ENCODE measurements at places on chromosomes 16 and 17. TPM values are rescaled to one million over a fixed set of nuclear protein-coding genes. Genes with fewer than 3 reads are reported as not detected.

DNA sequence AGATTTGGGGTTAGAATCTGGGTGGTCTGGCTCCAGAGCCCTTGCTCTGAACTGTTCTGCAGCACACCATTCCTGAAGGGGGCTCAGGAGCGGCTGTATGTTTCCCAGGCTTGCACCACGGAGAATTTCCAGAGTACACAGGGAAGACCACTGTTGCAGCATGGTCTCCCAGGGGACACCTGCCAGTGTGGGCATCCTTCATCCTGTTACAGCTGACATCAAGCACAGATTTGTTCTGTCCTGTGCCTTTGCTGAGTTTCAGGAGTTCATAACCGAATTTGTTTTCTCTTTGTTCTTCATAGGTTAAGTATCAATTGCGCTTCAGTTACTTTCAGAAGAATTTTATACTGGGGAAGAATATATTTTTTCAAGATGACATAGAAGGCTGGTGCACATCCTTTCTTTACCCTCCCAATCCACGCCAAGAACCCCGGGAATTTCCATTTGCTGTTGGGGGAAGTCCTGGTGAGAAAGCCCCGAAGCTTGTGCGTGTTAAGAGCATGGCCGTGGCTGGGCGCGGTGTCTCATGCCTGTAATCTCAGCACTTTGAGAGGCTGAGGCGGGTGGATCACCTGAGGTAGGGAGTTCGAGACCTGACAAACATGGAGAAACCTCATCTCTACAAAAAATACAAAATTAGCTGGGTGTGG lies 26.3 kb upstream of the ABCA3 start:
- DNase-seq, result no peak

DNA sequence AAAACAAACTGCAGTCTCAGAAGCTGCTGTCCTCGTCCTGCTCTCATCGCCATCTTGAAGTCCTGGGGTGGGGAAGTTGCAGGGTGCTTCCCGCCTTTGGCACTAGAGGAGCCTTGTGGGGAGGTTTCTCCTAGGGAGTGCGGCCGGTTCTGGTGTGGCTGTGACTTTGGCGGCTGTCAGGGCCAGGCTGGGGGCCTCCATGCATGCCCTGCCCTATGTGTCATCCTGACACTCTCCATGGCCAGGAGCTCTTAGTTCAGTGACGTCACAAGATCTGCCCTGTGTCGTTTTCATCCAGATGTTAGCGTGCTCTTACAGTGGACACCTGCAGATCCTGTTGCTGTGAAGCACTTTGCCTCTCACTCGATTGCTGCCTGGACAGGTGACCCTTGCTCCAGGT lies 49.6 kb downstream of the PLD6 start:
- no peak for DNase-seq

GRCh38 chr16:4330277-4330874 lies 14.5 kb downstream of the GLIS2 start:
- DNase-seq, result no peak

- no peak for DNase-seq
Measured at GRCh38 chr16:28098959-28099945, 35.7 kb upstream of the GSG1L start.

GRCh38 chr16:87933140-87933495 lies 3.2 kb downstream of the CA5A start:
- DNase-seq, result no peak

GRCh38 chr17:68301438-68301959 lies 10.2 kb downstream of the ARSG start:
- no peak for DNase-seq

- peak; percentile 64 for DNase-seq
Measured at GRCh38 chr17:20010099-20010863, 1.1 kb downstream of the SPECC1 start.

DNA sequence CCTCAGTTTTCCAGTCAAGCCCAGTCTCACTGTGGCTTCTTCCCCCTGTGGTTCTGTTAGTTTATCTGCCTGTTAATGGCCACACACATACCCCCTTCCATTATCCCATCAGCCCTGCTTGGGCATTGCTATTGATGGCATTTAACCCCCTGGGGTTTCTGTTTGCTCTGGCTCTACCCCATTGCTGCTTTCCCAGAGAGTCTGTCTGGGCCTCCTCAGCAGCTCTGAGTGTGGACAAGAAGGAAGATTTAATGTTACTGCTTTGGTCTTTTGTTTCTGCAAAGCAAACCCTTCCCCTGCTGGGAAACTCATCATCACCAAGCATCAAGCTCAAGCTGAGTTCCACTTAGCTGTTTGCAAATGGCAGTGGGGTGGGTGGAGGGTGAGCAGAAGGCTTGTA lies 162.7 kb downstream of the CCT6B start:
- DNase-seq, result no peak

GRCh38 chr17:3970668-3971067 lies 6.4 kb upstream of the ATP2A3 start:
- no peak for DNase-seq

- no peak for DNase-seq
Measured at GRCh38 chr16:89197633-89198416, 2.5 kb downstream of the SLC22A31 start.

- DNase-seq, result no peak
Measured at GRCh38 chr17:57895382-57896060, 45.7 kb upstream of the MRPS23 start.

Gene MYOCD
- total RNA-seq, result 4.9 TPM

Gene ZP2
- not detected for total RNA-seq

Gene KRT27
- not detected for total RNA-seq

Gene SRL
- not detected for total RNA-seq

Measured in H4 (cell line).